Activated CD4-positive, alpha-beta T cell treated with anti-CD3 and anti-CD28 coated beads for 4 hours (primary cell): ENCODE measurements at places on chromosomes 5 and 9.

DNA sequence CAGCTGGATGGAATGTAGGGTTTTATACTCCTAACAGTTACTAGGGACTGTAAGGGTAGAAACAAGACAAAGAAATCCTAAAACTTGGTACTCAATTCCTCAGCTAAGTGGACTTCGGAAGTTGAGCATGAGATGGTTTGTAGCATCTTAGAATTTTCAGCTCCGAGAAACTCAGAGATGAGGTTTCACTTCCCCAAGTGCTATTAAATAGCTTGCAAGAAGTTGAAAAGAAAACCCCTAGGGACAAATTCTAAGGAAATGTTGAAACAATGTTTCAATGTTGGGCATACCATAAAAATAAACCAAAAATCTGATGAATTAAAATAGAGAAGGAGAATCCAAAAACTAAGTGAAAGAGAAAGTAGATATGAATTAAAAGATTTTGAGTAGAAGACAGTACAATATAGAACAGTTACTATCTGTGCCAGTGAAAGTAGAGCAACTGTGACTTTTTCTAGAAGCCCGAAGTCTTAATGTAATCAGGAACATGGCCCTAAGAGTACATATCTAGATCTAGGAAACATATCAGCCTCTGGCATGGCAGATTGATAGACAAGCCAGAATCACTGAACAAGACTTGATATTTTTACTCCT lies 308.6 kb upstream of the RGMB start:
- DNase-seq: no peak

- DNase-seq: no peak
Measured at GRCh38 chr5:80707645-80708044, 52.9 kb upstream of the DHFR start.

- no peak for DNase-seq
Measured at GRCh38 chr9:86892576-86892975, 54.7 kb downstream of the GAS1 start.

- DNase-seq: no peak
Measured at GRCh38 chr5:170151097-170151831, 45.6 kb downstream of the FOXI1 start.

GRCh38 chr9:133114886-133115603 lies 6.0 kb downstream of the RALGDS start:
- DNase-seq: no peak

- DNase-seq: no peak
Measured at GRCh38 chr9:127336086-127336485, 60.9 kb upstream of the SLC2A8 start.

- no peak for DNase-seq
Measured at GRCh38 chr5:172642051-172642409, 967 bp downstream of the NEURL1B start.

DNA sequence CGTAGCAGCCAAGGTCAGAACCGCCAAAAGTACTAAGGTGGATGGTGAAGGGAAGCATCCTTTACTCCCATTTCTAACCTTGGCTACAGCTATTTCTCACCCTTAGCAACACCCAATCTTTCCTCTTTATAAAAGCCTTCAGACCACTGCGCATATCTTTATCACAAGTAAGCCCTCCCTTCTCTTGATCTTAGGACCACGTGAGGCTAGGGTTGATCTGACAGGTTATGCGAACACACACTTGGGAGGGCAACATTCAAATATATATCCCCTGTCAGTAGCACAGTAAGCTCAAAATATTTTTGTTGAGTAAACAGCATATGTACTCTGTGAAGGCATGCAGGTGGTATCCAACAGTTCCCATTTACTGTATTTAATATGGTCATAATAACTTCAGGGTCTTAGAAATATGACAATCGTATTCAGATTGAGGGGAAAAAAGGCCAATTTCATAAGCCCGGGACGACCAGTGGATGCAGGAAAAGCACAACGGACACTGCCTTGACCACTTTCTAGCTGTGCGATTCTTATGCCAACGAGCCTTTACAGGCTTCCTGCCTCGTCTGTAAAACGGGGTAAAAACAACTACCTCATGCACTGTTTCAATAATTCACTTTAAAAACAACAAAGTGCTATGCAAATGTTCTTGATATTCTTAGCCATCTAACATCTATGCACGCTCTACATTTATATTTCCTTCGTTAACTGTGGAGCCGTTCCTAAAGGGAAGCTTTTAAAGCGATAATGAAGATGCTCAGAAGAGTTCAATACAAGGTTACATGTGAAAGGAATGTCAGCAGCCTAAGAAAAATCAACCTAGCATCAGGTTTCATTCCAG lies 1.3 kb downstream of the ARSB start:
- DNase-seq: no peak
